Nucleus accumbens (tissue), 56 donors: ENCODE measurements at places on chromosomes 7 and 10.

DNA sequence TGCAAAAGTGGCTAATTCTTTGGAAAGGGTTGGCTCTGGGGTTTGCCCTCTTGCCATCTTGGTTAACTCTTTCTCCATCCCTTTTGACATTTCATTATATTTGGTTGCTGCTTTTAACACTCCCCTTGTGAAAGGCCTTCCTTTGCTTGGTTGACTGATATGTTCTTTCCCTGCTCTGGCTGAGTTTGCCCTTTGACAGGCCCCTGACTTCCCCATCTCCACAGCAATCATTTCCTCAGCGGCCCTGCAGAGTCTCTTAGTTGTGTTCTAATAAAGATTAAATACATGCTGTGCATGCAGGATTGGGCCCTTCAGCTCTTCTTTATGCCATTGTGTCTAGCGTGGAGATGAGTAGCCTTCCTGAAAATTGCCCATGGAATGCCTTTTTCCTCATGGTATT, 84.5 kb upstream of the CSTF2T start:
- no peak for DNase-seq

DNA sequence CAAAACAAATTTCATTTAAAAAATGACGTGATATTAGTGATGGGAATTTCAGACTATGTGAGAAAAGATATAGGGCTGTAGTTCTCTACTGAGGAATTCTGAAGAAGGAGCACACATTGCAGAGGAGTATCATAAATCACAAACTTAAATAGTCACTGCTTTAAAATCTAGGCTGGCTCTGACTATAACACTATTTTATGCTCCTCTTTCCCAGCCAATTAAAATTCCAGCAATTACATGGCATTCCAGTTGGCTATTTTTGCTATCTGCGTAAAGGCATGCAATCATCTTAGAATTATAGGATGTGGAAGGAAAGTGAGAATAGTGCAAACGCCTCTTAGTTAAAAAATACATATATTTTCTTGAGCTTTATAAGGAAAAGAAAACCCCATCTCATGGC, 123.1 kb downstream of the GNAI1 start:
- no peak for DNase-seq

DNA sequence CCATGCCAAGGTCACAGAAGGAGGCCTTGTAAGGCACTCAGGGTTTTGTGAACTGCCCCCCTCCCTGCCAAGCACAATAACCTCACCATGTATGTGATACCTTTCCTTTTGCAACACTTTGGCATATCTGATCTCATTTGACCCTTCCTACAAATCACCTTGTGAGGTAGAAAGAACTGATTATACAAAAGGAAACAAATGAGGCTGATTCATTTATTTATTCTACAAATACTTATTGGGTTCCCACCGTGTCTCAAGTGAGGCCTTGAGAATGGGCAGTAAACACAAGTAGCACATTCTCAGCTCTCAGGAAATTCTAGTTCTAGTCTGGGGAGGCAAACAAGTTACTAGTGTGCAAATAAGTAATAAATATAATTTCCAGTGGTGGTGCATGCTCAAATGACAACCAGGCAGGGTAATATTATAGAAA, 19.6 kb downstream of the PLCE1 start:
- no peak for DNase-seq

DNA sequence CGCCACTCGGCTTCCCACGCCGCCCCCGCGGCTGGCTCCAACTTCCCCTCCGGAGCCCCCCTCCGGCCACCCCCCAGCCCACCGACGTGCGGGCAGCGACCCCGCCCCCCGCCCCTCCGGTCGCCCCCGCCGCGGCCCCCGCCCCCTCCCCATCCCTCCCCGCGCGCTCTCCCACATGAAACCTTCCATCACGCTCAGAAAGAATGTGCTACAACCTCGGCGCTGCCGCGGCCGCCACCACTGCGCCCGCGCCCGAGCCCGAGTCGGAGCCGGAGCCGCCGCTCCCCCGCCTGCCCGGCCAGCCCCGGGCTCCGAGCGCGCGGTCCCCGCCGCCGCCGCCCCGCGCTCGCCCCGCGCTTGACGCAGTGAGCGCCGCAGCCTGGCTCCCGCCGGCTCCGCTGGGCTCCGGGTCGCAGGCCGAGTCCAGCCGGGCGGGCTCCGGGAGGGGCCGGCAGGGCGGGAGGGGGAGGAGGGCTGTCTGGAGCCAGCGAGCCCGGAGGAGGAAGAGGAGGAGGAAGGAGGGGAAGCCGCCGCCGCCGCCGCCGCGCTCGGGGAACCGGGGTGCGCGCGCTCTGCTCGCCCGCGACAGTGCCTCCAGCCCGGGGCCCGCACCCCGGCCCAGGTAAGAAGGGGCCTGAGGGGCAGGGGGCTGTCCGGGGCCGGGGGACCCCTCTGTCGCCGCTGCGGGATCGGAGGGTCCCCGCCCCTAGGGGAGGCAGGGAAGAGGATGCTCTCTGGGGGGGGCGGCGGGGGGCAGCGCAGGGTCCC, 4.3 kb upstream of the ELFN1 start:
- DNase-seq = no peak

DNA sequence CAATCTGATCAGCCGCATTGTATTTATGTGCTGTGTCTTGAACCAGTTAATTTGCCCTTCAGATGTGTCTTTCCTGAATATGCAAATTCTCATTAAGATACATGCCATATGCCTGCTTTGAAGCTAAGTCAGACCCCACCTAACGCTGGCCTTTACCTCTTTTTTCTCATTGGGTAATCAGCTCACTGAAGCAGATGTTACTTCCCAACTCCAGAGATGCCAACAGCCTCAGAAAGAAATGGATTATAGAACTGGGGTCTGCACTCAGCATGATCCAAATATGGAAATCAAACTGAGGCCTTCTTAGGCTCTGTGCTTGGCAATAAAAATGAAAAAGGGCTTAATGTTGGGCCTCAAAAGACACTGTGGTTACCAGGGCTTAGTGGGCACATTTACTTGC, 113.9 kb downstream of the FZD1 start:
- no peak for DNase-seq

GRCh38 chr10:103791858-103792257, 63.5 kb downstream of the SH3PXD2A start:
- DNase-seq = no peak

DNA sequence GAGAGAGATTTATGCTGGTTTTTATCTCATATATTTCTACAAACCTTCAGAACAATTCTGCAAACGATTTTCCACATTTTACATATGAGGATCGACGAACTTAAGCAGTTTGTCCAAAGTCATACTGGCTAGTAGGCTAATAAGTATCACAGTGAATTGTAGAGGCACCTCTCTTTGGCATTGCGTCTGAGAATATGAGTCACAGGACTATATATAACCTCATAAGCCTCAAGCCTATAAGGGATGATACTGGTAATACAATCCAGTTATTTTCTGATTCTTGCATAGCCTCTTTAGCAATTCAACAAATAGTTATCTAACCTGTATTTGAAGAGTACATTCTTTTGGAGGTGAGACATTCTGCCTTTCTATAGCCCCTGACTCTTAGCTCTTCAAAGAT, 129.8 kb downstream of the GPR158 start:
- no peak for DNase-seq

DNA sequence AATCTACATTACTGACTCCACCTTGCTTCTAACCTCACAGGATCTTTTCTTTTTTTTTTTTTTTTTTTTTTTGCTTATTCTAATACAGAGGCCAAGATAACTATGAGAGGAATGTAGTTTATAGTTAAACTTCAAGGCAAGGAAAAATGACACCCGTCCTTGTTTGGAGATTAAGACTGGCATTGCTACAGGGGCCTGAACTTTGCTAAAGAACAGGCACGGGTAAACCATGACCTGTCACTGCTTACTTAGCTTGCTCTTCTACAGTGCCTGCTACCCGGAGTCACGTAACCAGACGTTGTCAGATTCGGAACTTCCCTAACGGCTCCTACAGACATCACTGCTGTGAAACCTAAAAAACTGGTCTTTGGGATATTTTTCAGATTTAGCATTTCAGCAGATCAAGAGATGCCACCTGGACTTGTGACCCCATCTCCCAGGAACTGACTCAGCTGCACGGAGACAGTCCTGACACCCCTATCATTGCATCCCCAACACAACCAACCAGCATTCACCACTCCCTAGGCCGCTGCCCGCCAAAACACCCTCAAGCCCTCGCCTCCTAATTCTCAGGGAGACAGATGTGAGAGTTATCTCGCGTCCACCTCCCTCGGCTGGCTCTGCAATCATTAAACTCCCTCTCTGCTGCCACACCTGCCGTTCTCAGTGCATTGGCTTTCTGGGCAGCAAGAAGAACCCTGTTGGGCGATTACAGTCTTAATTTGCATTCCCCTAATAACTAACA, 27.5 kb downstream of the MAD1L1 start:
- no peak for DNase-seq

DNA sequence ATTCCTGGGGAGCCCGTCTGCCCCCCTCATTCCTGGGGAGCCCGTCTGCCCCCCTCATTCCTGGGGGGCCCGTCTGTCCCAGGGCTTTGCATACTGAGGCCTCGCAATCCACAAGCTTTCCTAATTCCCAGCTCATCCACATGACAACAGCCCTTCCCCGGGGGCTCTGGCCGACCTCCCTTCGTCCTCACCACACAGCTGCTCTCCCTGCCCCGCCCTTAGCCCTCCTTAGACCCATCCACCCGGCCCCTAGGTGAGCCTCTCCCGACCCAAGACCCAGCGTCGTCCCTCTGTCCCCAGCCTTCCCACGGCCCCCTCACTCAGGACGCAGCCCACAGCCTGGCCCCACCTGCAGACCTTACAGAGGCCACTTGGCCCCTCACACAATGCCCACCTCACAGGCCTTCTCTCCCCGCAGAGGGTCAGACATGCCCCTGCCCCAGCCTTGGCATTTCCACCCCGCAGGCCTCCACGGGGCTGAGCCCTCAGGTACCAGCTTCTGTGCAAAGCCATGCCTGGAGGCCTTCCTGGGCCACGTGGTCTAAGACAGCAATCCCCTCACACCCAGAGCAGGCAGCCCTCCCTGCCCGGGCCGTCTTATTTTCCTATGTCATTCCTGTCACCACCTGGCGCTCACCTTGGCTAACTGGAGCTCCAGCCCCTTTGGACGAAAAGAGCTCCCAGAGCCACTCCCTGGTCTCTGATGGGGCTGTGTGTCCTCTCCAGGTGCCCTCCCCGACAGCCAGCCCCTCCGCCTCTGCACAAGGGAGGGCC, 3.5 kb upstream of the FAM20C start:
- no peak for DNase-seq

- no peak for DNase-seq
Measured at GRCh38 chr7:112414855-112415490, 35.3 kb upstream of the IFRD1 start.

DNA sequence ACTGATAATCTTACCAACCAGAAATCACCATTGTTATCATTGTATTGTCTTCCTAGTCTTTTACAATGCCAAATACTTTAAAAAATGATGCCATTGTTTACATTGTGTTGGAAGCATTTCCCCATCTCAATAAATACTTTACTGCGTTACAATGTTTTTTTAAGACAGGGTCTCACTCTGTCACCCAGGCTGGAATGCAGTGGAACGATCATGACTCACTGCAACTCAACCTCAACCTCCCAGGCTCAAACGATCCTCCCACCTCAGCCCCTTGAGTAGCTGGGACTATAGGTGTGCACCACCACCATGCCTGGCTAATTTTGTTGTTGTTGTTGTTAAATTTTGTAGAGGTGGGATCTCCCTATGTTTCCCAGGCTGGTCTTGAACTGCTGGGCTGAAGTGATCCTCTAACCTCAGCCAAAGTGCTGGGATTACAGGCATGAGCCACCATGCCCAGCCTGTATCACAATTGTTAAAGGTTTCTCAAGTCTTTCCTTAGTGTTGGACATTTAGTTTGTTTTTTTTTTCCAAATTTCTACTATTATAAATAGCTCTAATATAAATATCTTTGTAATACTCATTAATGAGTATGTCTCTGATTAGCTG, 13.5 kb downstream of the LRMDA start:
- no peak for DNase-seq

- peak; percentile 56 for DNase-seq
Measured at GRCh38 chr7:76358011-76358480, 745 bp downstream of the YWHAG start.

DNA sequence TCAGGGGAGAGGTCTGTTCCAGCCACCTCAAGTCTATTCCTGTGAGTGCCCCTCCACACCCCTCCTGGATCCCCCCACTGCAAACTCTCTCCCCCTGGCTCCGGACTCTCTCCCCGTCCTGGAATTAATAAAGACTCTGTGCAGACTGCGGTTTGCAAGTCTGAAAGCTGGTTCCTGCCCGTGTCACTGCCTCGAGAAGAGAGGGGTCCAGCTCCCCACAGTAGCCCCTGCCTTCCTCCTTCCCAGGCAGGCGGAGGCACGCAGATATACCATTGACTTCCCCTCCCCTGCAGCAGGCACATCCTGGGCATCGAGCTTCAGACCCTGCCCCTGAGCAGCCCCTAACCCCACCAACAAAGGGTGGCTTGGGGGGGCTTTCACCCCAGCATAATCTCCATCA, 2.2 kb upstream of the ELN start:
- no peak for DNase-seq

- DNase-seq = no peak
Measured at GRCh38 chr7:98116656-98117461, 10.2 kb downstream of the LMTK2 start.

DNA sequence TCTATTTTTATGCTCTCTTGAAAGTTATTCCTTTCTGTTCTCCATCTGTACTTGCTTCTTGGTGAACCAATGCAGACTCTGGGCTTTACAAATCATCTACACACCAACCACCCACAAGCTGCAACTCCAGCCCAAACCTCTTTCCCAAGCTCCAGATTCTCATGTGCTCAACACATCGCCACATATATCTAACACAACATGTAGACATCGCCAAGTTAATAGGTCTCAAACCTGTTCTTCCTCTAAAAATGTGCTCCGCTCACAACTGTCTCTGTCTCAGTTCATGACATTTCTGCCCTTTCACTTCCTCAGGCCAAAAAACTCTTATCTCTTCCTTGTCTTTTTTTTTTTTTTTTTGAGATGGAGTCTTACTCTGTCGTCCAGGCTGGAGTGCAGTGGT, 95.7 kb upstream of the EEPD1 start:
- DNase-seq = no peak

GRCh38 chr10:79262959-79263746, 84.1 kb upstream of the PPIF start:
- DNase-seq = no peak

DNA sequence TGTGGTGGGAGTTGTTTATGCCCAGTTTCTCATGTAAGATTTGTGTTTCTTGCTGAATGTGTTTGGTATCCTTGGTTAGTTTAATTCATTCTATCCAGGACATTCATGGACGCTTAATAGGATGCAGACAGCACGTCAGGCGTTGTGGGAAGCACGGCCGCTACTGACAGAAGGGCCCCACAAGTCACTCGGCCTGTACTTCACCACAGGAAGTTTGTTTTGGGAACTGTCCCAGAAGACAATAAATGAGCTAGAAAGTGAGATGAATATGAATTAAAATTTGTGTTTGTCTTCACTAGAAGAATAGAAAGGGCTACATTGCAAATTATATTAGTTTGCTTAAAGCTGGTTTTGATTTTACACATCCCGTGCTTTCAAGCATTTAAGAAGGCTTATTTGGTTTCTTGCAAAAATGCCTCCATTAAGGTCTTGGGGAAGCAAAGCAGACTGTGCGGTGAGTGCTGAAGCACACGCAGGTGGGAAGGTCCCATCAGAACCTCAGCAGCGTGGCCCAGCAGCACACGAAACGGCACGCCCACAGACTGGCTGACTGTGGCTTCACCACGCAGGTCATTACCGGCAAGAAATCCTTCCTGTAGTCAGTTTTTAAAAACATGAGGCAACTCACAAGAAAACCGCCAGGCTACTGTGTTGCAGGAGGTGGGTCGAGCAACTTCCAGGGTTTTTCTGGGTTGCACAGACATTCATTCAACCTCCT, 74.1 kb downstream of the VIPR2 start:
- DNase-seq = no peak
